ENCODE measurements at places on chromosomes 5 and 9.

DNA sequence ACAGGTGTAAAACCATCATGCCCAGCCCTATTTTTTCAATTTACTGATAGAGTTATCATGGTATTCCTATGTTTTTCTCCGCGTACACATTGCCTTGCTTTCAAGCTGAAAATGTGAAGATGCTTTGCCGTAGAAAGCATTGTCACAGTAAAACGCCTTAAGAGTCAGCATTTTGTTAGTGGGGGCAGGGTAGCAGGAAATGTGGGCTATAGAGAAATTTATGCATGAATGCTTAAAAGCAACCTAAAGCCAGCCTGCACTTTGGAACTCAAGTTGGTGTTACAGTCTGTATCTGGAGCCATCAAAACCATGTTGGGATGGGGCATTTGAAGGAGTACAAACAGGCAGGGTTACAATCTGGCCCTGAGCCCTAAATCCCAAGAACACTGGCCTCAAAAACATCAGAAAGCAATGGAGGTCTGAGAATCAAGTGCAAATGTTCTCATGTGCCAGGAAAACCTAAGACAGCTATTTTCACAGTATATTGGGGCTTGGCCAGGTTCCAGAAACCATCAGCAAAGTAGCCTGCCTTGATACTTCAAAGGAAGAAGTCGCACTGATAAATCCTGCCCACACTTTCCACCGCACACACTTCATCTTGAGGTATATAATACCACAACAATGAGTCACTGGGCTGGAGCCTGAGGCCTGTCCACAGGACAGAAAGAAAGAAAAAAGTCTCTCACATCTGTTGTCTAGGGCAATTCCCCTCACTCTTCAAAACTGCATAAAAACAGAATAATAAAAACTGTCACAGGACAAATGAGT, 313.8 kb downstream of the ENC1 start:
- DNase-seq = peak; percentile 76

DNA sequence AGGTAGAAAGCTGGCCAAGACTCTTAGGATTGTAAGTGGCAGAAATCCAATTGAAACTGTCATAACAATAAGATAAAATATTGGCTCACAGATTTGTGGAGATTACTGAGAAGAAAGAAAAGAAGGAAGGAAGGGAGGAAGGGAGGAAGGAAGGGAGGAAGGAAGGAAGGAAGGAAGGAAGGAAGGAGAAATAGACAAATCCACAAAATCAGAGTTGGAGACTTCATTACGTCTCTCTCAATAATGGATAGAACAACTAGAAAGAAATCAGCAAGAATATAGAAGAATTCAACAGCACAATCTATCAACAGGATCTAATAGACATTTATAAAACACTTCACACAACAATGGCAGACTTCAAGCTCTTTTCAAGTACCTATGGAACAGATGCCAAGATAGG, 17.9 kb upstream of the PAM start:
- no peak for DNase-seq

- no peak for DNase-seq
Observed at GRCh38 chr9:102295188-102295587, 556.7 kb upstream of the GRIN3A start.

- DNase-seq = no peak
Observed at GRCh38 chr5:79890930-79891249, 100.2 kb downstream of the MTX3 start.

DNA sequence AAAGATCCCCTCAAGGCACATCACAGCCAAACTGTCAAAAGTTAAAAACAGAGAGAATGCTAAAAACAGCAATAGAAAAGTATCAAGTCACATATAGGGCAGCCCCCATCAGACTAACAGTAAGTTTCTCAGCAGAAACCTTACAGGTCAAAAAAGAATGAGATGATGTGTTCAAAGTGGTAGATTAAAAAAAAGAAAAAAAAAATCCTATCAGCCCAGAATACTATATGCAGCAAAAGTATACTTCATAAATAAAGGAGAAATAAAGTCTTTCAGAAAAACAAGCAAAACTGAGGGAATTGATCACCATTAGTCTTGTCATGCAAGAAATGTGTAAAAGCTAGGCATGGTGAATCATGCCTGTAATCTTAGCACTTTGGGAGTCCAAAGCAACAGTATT, 99.9 kb upstream of the RAD23B start:
- no peak for DNase-seq

DNA sequence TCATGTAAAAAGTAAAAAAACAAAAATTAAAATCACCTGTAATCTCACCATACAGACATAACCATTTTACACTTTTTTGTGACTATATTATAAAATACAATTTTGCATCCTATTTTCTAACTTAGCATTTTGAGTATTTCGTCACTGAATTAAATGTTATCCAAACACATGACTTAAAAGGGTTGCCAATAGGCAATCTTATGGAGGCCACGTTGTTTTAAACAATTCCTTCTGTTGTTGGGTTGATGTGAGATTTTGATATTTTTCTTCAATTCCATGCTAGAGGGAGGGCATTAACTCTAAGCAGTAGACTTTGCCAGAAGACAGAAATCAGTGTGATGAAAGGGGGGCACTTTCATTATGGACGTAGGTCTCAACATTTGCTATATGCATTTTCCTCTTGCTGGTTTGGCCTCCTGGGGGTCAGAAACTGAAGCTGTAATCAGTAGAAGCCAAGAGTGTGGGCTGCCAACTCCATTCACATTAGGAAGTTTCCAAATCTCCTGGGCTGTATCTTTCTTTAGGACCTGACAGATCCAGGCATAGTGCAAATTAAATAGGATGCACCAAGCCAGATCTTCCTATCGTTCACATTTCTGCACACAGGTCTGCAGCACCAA, 614.2 kb upstream of the CLINT1 start:
- DNase-seq = no peak

GRCh38 chr5:120452471-120452870, 11.6 kb upstream of the PRR16 start:
- no peak for DNase-seq

- no peak for DNase-seq
Observed at GRCh38 chr5:108280248-108280647, 101.7 kb downstream of the FBXL17 start.

- no peak for DNase-seq
Observed at GRCh38 chr9:90734631-90735030, 67.0 kb upstream of the SYK start.

DNA sequence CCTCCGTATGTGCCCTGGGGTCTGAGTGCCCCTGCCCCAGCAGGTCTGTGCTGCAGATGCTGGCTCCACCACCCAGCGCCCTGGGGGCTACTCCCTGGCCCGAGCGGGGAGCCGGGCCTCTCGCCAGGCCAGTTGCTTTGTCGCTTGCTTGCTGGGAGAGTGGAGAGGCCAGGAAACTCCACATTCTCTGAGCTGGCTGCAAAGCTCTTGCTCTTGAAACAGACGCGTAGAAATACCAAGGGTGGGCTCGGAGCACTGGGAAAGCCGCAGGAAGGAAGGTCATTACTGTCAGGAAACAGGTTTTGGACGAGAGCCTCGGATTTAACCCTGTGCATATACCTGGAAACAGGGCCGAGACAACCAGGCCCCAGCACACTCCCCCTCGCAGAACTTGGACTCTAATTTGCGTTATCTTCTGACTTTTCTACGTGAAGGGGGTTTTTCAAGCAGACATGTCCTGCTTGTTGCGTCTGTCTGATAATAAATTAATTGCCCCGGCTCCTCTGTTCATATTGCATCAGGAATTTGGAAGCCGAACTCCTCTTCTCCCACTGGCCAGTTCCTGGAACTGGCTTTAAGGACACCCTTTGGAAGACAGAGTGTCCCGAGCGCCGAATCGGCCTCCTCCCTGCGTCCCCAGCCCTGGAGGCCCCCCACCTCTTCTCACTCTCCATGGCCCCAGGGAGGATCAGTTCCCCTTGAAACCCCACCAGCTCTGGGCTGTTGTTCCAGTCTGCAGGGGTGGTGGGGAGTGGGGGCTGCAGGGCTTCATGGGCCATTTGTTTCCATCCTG, 11.2 kb downstream of the ADAMTSL2 start:
- DNase-seq = no peak

DNA sequence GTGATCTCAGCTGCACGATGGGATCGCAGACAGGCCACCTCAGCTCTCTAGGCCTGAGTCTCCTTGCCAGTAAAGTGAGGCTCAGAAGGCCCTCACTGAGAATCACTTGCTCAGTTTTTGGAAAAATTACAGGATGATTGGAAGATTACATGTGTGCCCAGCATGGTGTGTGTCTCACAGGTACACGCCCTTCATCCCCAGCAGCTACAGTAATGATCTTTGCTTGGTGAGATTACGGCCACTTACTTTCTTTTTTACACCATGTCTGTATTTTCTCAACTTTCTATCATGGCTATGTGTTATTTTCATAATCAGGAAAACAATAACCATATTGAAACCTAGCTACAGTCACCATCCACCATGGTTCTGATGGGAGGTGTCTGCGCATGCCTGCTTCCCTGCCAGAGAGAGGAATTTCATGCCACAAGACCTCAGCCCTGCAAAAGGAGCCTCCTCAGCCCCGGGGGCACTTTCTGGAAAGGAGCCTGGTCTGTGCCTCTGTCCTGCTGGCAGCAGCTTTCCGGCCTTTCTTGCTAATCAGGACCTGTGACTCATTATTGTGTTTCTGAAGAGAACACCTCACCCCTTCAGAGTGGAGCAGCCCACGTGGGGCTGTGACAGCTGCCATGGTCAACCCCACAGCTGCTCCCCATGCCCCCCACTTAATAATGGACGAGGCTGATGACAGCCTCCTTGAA, 64.2 kb upstream of the OLFM1 start:
- DNase-seq = no peak

DNA sequence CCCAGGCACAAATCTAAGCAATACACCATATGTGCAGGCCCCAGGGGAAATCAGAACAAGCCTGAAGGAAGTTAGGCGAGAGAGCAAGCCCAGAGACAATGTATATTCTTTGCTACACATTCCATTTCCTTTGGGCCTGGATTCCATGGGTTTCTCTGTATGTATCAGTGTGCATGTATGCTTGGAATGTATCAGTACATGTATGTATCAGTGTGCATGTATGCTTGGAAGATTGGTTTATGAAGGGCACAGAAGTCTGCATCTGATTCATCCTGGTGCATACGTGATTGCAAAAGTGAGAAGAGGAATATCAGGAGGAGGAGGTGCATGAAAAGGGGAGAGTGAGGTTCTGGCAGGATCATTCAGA, 232.6 kb upstream of the ANKRD55 start:
- no peak for DNase-seq

DNA sequence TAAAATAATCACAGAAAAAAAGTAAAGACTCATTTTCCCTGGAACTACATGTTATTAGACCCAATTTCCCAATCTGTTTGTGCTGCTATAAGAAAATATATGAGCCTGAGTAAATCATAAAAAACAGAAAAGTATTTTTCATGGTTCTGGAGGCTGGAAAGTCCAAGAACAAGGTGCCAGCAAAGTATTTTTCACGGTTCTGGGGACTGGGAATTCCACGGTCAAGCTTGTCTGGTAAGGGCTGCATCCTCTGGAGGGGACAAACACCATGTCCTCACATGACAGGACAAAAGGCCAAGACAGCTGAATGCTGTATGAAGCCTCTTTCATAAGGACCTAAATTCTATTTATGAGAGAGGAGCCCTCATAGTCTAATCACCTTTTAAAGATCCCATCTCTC, 172.3 kb downstream of the PLPPR1 start:
- no peak for DNase-seq

DNA sequence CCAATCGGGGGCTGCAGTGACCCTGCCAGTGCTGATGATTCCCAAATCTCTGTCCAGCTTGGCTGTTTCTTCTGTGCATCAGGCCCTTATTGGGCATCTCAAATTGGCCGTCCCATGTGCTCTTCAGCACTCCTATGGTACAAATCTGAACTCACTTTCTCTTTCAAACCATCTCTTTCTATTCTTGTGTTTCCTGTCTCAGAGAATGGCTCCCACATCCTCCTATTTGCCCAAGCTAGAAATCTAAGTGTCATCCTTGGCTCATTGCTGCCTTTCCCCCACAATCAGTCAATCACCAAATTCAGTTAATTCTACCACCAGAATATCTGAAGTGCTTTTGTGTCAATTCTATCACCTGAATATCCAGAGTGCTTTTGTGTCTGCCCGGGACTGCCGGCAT, 336.6 kb downstream of the CWC27 start:
- no peak for DNase-seq

DNA sequence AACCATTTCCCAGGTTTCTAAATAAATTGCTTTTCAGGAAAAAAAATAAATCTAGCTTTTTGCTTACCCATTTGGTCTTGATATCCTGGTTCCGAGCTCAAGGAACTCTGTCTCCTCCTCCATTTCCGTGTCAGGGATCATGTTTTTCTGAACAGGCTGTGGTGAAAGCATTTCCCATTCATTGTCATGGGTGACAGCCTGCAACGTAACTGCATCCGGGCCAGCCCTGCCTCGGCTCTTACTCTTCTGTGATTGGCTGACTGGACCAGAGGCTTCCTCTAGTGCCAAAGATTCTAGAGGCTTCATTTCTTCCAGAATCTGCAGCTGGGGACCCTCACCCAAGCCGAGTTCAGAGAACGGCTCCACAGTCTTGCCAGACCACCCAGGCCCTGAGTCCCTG, 61.0 kb upstream of the PCA3 start:
- DNase-seq = no peak

- no peak for DNase-seq
Observed at GRCh38 chr9:77997611-77998284, 33.9 kb downstream of the GNAQ start.

GRCh38 chr9:33375841-33376321, 26.5 kb downstream of the AQP7 start:
- DNase-seq = no peak

DNA sequence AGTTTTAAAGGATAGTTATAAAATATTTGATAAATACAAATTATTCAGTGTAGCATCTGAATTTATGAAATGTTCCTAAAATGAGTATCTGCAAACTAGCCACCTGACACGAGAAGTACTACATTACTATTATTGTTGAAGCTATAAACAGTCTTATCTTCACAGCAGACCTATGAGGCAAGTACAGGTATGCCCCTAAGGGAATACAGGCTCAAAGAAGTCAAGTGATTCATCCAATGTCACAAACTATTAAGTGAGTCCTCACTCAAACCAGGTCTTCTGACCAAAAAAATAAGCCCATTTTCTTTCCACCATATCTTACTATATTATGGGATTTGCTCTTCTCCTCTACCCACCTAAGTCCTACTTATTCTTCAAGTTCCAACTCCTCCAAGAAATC, 28.7 kb downstream of the STRBP start:
- no peak for DNase-seq

DNA sequence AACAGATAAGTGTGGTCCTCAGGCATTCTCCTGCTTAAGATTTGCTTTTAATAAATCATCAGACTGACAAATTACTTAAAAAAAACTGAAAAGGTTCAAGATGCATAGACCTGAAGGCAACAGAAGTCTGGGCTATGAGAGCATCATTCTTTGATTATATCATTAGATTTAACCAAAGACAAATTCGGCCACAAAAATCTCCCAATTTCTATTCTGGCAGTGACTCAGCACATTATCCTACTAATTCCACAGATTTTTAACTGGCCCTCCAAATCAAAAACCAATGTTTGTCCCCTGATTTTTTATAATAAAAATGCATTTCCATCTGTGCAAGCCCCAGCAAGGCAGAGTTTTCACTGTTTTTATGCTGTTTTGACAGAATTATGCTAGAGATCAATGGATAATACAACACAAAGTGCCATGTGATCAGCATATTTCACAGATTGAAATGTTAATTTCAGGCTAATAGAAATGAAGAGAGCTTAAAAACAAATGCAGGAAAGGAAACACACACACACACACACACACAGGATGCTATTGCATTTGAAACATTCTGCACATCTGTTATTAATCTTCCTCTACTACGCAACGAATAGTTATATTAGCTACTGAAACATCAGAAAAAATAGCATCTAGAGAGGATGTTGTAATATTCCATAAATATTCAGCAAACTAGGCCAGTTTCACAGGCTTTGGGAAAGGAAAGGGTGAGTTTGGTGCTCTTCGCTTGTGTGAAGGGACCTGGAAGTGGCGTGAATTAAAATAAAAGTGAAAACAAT, 177.6 kb upstream of the ST8SIA4 start:
- DNase-seq = no peak

Measured in T1000 (cell line).